Ammon's horn (tissue), 1 donor: ENCODE measurements at places on chromosomes 1 and 21.

DNA sequence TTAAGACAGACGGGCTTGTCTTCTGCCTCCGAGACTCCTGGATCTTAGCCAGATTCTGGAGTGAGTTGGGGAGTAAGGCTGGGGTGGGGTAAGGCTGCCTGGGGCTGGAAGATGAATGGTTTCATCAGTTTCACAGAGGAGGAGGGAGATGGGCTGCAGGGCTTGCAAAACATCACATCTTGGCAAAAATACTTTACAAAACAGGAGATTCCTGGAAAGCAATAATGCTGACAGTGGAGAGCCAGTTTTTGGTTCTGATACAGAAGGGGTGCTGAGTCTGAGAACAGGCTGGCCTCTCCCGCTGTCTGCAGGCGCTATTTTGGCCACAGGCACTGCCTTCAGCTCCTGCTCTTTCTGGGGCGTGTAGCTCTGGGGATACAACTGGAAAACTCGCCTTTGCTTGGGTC lies 83.4 kb upstream of the KCNE2 start:
- peak; percentile 17 for DNase-seq

GRCh38 chr1:186900539-186901237 lies 71.9 kb downstream of the PLA2G4A start:
- DNase-seq: no peak

- DNase-seq: no peak
Measured at GRCh38 chr1:67619080-67619479, 65.9 kb upstream of the GADD45A start.

- peak; percentile 35 for DNase-seq
Measured at GRCh38 chr1:154574716-154575115, 7.1 kb downstream of the CHRNB2 start.

GRCh38 chr1:20344738-20345137 lies 54.1 kb downstream of the VWA5B1 start:
- no peak for DNase-seq

DNA sequence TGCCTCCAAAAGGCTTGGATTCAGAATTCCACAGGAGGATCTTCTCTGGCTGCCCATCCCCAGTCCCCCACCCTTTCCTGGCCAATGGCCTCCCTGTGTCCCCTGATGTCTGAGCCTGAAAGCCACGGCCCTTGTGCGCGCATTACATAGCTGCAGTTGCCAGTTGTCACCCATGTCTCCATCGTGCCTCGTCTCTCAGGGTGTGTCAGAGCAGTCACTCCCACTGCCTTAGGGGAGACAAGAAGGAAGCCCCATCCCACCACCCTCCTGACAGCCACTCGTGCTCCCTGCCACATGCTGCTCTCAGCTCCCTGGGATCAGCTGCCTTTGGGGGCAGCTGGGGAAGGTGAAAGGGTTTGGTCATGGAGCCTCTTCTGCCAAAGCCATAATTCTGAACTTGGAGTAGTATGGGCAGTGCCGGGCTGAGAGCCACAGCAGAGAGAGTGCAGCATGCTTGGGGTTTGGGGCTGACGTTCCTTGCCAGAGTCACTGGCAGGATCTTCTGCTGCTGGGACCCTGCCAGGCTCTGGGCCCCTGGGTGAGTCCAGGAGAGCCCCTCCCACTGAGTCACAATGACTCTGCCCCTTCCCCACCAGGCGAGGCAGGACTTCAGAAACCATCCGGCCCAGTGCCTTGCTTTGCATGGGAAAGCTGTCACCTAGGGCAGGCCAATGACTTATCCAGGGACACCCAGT lies 285.9 kb upstream of the VAMP3 start:
- DNase-seq: no peak

GRCh38 chr1:153583976-153584375 lies 18.3 kb upstream of the S100A2 start:
- DNase-seq: no peak

- no peak for DNase-seq
Measured at GRCh38 chr1:37035796-37036666, 1.7 kb upstream of the GRIK3 start.

DNA sequence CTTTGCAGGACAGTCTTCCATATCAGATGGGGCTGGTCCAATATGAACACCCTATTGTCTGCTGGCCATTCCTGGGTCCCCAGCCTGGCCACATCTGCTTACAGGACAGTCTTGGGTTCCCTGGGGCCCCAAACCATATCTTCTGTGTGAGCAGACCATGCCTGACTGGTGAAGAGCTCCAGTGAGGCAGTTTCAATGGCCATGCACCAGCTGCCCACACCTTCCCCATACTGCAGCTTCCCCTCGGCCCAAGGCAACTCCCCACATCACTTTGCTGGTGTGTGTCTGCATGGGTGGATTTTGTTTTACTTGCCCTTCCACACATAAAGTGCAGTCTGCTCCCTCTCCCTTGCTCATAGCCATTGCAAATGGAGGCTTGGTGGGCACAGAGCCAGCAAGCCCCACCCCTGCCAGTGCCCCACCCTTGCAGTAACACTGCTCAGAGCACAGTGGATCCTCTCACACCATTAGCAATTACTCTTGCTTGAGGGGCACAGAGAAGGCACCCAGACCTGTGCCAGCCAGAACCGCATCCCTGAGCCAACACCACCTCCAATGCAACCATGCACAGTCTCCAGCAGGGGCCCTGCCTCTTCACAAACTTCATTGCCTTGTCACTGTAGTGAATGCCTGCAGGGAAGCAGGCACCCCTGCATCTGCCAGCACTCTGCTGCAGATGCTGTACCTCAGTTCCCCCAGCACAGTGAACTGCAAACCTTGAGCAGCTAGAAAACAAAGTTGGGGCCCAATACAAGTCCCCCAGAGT lies 474.5 kb upstream of the BEND5 start:
- DNase-seq: no peak

DNA sequence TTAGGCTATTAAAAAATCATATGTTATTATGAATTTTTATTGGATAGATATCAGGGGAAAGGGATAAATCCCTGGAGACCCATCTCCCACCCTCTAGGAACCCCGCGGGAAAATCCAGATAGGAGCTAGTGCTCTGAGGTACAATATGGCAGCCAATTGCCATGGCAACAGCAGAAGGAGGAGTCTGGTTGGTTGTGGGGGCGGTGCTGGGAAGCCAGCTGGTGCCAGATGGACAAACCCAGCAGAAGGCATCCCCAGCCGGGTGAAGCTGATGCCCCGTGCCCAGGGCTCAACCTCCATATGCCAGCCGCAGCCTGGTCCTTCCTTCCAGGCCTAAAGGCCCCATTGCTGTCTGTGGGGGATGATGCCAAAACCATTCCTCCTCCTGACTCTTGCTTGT lies 38.3 kb downstream of the RHBG start:
- DNase-seq: peak; percentile 90

DNA sequence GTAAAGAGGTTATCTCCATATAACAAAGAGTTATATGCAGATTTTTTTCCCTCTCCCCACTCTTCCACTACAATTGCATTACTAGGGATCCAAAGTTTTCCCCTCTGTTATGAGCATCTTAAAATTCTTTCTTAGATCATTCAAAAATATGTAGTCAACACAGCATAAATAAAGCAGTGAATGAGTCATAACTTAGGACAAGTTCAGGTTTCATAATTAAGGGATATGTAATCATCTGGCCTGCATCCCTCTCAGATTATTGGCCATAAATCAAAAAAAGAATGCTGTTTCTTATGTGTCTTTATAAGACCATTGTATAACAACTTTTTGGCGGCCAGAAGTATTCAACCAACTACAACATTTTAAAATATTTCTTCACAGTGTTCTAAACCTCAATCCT lies 1526.1 kb downstream of the KCNT2 start:
- no peak for DNase-seq

GRCh38 chr1:41864471-41865040 lies 54.2 kb downstream of the HIVEP3 start:
- DNase-seq: no peak

DNA sequence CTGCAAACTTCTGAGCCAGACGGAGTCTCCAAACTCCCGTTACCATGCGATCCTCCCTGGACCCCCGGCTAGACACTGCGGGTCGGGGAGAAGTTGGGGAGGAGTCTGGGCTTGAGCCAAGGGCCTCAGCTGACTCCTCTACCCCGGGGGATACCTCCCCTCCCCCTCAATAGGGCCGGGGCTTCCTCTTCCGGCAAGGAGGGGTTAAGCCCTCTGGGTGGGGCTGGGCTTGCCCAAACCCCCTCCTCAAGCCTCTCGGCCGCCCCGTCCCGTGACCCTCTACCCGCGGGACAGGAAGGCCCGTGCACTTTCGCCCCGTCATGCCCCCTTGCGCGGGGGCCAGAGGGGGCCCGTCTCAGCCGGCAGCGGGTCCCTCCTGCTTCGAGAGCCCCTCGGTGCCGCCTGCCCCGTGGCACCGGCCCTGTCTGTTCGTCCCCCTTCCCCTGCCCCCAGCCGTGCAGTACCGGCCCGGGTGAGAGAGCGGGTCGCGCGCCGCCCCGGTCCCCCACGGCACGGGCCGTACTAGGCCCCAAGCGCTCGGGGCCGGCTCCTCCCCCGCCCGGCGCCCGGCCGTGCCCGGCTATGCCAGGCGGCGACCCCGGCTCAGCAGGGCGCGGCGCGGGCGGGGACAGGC lies 652 bp downstream of the ARL8A start:
- DNase-seq: no peak

- DNase-seq: no peak
Measured at GRCh38 chr1:13892198-13892597, 192.2 kb downstream of the PRDM2 start.

GRCh38 chr1:224407571-224408293 lies 26.9 kb downstream of the WDR26 start:
- no peak for DNase-seq

- peak; percentile 59 for DNase-seq
Measured at GRCh38 chr21:42218836-42219605, at the start of gene ABCG1. TSS of gene ABCG1 (plus strand) at chr21:42219140. CDS start at chr21:42219263, 123 bp downstream.

- DNase-seq: no peak
Measured at GRCh38 chr1:155479205-155479604, 83.4 kb downstream of the ASH1L start.

DNA sequence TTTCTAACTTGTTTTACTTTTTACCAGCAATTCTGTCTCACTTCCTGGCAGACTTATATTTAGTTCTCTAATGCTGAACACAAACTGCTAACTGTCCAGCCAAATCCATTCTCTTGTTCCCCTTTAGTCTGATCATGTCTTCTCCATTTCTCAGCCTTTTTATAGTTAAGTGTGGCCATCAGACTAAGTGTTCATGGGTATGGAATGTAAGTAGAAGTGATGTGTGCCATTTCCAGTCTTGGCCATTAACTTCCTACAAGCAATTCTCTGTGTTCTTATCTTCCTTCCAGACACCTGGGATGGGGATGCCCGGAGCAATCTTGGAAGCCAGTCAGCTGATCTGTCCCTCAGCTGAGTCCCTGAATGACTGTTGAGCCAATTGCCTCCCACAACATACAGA lies 165.8 kb downstream of the ST6GALNAC3 start:
- DNase-seq: peak; percentile 38

GRCh38 chr1:58768971-58769808 lies 14.7 kb downstream of the JUN start:
- DNase-seq: peak; percentile 72

- no peak for DNase-seq
Measured at GRCh38 chr1:20612221-20612746, 21.0 kb upstream of the PINK1 start.

DNA sequence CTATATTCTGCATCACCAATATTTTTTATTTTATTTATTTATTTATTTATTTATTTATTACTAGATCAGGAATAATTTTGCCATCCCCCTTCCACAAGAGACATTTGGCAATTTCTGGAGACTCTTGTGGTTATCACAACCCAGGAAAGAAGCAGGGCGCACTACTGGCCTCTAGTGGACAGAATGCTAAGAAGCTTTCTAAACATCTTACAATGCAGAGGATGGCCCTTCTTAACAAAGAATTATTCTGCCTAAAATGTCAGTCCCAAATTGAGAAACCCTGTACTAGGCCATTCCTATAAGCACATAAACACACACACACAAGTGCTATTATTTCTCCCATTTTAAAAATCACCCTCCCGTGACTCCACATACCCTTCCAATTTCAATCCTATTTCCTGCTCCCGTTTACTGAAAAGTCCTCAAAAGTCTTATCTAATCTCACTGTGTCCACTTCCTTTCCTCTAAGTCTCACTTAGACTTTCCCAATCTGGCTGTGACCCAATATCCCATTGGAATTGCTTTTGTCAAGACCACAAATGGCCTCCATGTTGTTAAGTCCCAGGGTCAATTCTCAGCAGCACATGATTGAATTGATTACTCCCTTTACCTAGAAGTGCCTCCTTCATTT lies 43.7 kb upstream of the RNF11 start:
- DNase-seq: peak; percentile 81

- DNase-seq: no peak
Measured at GRCh38 chr1:156500543-156500792, at the start of gene MEF2D. TSS of gene MEF2D (minus strand) at chr1:156500775. CDS start at chr1:156483292, 17,483 bp downstream.

DNA sequence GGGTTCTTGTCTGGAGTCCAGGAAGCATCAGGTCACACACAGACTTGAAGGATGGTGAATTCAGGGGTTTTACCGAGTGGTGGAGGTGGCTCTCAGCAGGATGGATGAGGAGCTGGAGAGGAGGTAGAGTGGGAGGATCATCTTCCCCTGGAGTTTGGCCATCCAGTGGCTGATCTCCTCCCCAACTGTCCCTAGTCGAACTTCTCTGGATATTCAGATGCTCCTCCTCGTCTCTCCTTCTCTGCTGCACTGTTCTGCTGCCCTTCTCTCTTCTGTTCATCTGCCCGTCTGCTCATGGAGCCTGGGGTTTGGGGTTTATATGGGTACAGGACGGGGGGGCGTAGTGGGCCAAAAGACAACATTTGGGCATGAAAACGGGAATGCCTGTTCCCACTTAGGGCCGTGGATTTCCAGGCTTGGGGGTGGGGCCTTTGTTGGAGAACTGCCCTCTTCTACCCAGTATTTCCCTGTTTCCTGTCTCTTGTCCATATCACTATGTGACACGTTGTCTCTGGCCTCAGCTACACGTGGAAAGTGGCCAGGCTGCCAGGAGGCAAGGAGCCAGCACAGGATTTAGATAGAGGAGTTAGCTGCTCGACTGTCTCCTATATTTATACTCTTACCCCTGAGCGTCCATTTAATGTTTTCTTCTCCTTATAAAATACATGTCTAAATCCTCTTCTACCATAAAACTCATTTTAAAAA lies 76.7 kb downstream of the SIPA1L2 start:
- DNase-seq: no peak

- DNase-seq: no peak
Measured at GRCh38 chr1:36525166-36525565, 42.5 kb upstream of the CSF3R start.

GRCh38 chr1:95790136-95790535 lies 556.1 kb downstream of the RWDD3 start:
- DNase-seq: no peak

GRCh38 chr1:238223076-238223640 lies 332.4 kb upstream of the ZP4 start:
- peak; percentile 35 for DNase-seq

GRCh38 chr21:37026499-37026898 lies 20.0 kb downstream of the RIPPLY3 start:
- peak; percentile 15 for DNase-seq

GRCh38 chr1:195756109-195756508 lies 852.1 kb downstream of the KCNT2 start:
- no peak for DNase-seq
